ENCODE measurements at places on chromosomes 12 and 14. TPM values are rescaled to one million over a fixed set of nuclear protein-coding genes. Genes with fewer than 3 reads are reported as not detected.

The KLHL33 gene
- 0.31 TPM for total RNA-seq

DNA sequence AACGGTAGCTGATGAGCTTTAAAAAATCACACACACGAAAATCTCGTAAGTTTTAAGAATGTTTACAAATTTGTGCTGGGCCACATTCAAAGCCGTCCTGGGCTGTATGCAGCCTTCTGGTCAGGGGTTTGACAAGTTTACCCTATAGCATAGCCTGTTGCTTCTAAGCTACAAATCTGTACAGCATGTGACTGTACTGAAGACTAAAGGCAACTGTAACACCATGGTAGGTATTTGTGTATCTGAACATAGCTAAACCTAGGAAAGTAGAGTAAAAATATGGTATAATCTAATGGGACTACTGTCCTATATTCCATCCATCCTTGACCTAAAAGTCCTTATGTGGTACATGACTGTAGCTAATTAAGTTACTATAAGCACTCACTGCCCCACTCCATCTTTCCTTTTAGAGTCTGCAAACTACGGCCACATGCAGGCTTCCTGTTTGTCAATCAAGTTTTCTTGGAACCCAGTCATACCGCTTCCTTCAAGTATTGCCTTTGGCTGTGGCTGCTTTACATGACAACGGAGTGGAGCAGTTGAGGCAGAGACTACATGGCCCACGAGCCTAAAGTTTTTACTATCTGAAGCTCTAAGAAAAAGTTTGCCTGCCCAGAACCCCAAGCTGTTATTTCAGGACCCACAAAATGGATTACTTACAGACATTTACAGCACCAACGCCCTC, 18.5 kb downstream of the KRT7 start:
- DNase-seq = peak; percentile 17

The FITM1 gene
- 0.96 TPM for total RNA-seq

The SYCP3 gene
- not detected for total RNA-seq

DNA sequence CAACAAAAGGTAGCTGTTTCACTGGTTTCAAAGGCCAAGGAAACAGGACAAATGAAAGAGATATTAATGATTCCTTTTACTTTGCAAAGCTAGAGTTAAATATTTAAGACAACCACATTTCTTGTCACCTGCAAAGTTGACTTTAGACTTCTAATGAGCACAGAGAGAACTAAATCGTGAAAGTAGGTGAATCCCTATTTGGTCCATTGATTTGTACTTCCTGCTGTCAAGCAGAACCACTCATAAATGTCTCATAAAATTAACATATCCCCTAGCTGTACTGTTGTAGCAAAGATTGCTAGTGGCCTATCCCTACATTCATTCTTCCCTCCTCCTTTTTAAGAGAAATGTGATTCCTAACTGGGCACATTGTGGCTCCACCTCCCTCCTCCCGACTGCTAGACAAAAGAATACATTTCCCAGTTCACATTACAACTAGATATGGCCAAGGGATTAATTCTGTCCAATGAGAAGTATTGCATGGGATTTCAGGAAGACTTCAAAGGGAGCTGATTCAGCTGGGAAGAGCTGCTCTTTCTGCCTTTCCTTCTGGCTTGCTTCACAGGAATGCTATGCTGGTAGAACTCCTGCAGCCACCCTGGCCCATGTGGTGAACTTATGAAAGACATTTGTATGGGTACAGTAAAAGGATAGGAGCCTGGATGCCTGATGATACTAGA, 227.5 kb upstream of the ABCD2 start:
- no peak for DNase-seq

The AHNAK2 gene
- 44.5 TPM for total RNA-seq

The DCAF5 gene
- total RNA-seq = 30.4 TPM

- no peak for DNase-seq
Measured at GRCh38 chr12:48917857-48918537, 7.3 kb downstream of the FKBP11 start.

DNA sequence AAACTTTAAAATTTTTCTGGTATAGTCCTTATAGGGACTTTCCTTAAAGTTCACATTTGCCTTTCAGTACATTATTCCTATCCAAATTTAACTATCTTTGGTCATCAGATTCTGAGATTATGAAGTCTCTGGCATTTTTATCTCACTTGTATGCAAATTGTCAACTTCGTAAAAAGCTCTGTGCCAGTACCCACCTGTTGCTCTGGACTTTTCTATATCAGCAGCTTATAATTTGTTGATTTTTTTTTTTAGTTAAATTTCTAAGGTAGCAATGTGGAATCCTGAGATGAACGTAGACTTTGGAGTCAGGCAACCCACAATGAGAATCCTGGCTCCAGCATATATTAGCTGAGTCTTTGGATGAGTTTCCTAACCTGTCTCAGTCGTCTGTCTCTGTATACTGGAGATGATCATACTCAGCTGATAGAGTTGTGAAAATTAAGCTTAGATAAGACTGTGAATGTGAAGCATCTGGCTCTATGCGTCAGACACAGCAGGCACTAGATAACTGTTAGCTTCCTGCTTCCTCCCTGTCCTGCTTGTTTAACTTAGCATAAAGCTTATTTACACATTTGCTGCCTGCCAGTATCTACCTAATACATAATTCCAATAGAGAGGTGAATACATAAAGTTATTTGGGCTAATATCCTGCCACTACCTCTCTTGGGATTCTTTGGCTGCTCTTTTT, 59.8 kb downstream of the MARK3 start:
- no peak for DNase-seq

DNA sequence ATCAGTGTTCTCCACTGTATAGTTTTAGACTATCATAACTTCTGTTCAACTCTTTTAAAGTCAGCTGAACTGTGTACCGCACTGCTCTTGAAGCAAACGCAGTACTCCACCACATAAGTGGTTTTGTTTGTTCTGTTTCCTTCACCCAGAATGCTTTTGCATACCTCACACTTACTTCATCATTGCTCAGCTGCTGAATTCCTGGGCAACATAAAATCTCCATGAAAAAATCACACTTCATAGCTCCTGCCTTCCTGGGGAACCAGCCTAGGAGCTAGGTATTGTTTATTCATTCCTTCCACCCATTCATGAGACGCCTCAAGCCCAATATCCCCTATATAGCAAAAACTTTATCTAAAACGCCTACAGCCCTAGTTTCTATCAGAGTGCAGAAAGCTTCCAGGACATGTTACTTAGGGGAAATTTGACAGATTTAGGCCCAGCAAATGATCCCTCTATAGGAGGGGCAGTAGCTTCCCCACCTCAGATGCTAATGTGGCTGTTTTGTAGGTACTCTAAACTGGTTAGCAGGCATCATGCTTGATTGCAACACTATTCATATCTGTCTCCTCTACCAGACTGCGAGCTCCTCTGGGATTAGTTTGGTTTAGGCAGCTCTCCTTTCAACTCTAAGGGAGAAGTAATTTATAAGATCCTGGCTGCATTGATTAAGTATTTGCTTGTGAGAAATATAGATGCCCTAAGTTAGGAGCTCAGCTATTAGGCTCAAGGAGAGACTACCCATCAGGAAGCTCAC, 44.5 kb downstream of the LRRC9 start:
- DNase-seq = no peak

- no peak for DNase-seq
Measured at GRCh38 chr12:105228494-105228893, 7.5 kb downstream of the APPL2 start.

GRCh38 chr12:32098112-32098511, 8.5 kb upstream of the BICD1 start:
- DNase-seq = no peak

The CMA1 gene
- 0.84 TPM for total RNA-seq

DNA sequence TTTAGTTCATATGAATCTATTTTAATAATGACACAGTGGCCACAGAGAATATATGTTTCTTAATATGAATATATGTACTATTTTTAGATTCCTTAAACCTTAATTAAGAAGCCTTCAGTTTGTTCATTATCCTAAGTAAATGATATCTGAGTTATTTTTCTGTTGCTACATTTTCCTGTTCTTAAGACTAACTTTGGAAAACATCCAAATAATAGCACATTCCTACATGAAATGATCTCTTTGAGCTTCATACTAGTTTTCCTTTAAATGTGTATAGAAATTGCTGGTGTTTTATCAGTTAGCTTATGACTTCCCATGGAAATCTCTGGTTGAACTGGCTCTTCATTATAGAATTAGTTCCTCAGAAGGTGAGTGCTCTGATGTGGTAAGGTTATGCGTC, 72.1 kb downstream of the POLR3B start:
- DNase-seq = no peak

The CLEC2A gene
- not detected for total RNA-seq

GRCh38 chr14:62189698-62190097, 427.5 kb downstream of the SNAPC1 start:
- no peak for DNase-seq

DNA sequence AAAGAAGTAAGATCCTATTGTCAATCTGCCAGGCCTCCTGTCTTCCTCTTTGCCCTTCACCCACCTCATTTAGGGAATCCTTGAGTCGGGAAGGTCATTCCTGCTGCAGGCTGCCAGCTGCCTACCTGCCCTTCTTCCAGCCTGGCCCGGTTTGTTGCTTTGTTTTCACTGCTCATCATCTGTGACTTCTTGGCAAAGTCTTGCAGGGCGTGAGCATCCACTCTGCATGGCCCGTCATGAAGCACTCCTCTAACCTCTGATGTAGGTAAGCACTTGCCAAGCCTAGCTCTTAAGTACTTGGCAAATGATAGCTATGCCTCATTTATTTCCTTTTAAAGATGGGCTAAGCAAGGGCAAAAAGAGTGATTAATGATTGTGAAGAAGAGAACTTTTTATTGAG, 192.8 kb downstream of the NRXN3 start:
- DNase-seq = no peak

- no peak for DNase-seq
Measured at GRCh38 chr14:101335061-101335661, 226.1 kb upstream of the DIO3 start.

The KRT77 gene
- not detected for total RNA-seq

The SLCO1B1 gene
- not detected for total RNA-seq

GRCh38 chr14:52121441-52121840, 52.6 kb upstream of the NID2 start:
- DNase-seq = no peak

The TMBIM4 gene
- 231 TPM for total RNA-seq

The ENDOU gene
- 2.3 TPM for total RNA-seq

The ALDH2 gene
- 365 TPM for total RNA-seq

- DNase-seq = no peak
Measured at GRCh38 chr14:93811676-93812075, 23.4 kb upstream of the PRIMA1 start.

The TMEM117 gene
- 7.5 TPM for total RNA-seq

DNA sequence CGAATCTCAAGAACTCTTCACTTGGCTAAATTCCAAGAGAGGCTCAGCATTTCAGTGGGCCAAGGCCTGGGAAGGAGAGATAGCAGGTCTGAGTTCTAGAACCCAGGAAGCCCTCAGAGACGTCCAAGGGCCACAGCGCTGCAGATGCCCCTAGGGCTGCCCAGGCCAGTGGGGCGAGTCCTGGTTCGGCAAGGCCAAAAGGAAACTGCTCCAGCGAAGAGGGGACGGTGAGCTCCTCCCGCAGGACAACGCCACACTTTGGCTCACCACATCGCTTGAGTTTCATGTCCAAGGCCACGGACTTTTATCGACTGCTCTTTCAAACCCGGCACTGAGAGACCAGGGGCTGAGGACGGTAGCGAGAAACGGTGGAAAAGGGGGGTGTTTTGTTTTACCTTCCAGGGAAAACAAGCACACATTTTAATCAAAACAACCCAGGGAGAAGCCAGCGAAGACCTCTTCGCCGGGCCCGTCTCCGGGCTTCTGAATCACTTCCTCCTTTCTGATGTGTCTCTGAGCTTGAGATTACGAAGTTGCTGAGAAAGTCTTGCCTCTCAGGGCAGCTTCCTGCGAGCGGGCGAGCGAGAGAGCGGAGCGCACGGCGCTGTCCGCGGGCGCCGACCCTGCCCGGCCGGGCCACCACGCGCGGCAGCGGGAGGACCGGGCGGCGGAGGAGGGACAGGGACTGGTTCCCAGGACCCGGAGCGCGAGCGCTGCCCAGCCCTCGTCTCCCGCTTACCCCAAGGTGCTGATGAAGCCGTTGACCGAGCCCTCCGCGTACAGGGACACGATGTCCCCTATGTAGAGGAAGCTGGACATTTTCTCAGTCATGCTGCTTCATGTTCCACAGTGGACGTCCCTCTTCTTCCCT, 808 bp downstream of the ITPR2 start:
- no peak for DNase-seq

The AQP2 gene
- total RNA-seq = not detected

The COX8C gene
- total RNA-seq = not detected

The BIN2 gene
- total RNA-seq = 4.8 TPM

DNA sequence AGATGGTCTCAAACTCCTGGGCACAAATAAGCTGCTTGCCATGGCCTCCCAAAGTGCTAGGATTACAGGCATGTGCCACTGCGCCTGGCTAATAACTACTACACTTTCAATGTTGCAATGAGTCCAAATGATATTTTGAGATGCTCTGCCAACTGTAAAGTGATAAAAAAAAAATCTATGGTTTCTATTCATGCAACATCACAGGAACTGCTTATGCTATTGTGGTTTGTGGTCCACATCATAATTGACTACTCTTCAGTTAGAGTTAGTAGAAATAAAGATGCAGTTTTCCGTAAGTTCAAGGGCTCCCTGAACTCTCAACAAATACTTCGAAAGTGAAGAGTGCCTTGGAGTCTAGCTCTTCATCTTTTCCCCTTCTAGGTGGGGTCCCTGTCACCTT, 239.4 kb downstream of the C12orf75 start:
- no peak for DNase-seq

DNA sequence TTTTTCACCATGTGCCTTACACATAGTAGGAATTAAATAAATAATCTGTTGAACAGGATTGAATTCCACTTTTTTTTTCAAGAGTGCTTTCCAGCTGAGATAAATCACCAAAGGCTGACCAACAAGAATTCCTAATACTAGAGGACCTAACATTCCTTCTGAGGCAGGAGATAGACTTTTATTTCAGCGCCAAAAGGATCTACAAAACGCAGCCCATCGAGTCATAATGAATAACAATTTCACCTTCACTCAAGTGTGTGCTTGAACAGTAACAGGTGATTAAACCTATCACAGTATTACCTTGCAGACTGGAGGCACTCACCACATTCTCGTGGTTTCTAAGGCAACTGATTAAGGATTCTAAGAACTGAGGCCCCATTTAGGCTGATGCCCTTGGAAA, 224.3 kb upstream of the ATP2B1 start:
- DNase-seq = no peak

- DNase-seq = no peak
Measured at GRCh38 chr14:28577711-28578131, 188.9 kb upstream of the FOXG1 start.

The GPR84 gene
- not detected for total RNA-seq
